ENCODE measurements at places on chromosomes 2 and 18.

DNA sequence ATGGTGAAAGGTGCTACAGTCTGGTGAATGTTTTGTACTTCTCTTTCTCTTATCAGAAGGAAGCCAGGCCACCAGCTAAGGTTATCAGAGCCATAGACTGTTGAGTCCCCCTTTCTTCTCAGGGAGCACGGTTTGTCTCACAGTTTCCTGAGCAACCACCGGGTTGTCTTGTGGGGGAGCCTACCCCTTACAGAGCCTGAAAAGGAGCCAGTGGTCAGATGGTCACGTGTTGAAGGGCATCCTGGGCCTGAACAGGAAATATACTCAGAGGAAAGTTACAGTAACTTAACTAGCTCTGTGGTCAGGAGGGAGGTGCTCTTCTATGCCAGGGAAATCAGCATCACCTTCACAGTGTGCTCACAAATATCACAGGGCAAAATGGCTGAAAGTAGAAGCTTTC is 11.6 kb downstream of the CD28 start:
- DNase-seq: no peak

DNA sequence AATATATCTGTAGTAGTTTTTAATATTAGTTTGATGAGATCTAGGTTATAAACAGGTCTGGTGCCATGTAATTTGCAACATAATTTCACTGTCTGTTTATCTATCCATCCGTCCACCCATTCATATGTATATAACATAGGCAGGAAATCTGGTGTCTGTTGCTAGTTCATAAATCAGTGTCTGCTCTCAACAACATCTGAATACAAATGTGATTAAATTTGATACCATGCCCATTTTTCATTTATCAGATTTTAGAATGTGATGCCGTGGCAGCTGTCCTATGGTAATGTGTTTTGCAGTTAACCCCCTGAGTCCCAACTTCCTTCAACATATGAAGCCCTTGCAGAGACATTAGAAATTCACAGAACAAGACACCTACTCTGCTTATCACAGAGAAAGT is 228.4 kb downstream of the CMPK2 start:
- no peak for DNase-seq

- DNase-seq: no peak
Observed at GRCh38 chr2:44455877-44456276, 94.1 kb downstream of the CAMKMT start.

GRCh38 chr2:173323371-173323770 is 31.3 kb upstream of the CDCA7 start:
- DNase-seq: no peak

DNA sequence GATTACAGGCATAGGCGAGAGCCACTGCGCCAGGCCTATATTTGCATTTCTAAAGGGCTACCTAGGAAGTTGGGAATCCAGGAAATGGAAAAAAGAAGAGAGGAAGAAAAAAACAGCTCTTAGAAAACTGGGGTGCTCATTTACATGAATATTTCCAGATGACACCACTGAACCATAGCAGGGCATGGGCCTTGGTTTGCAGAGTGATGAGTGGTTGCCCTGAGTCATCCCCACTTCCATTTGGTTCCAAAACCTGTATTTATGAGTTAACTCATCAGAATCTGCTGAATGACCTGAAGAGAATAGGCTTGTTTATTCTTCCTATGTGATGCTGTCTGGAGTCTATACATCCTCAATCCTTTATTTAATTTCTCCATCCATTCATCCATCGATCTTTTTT is 36.2 kb downstream of the EHD3 start:
- no peak for DNase-seq

DNA sequence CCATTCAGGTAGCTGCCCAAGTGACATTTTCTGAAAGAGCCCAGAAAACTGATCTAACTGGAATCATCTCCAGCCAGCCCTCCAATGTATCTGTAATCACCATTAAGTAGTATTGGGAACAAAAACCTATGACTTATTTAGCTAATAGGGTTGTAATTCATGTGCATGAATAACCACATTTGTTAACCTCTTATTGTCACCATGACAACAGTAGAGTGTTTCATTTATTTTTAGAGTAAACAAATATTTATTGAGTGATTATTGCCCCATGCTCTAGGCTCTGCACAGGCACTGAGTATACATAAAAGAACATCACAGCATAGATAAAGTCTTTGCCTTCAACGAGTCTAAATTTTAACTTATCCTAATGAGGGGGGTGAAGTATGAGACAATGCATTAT is 265.4 kb upstream of the UBE2E3 start:
- peak; percentile 54 for DNase-seq

DNA sequence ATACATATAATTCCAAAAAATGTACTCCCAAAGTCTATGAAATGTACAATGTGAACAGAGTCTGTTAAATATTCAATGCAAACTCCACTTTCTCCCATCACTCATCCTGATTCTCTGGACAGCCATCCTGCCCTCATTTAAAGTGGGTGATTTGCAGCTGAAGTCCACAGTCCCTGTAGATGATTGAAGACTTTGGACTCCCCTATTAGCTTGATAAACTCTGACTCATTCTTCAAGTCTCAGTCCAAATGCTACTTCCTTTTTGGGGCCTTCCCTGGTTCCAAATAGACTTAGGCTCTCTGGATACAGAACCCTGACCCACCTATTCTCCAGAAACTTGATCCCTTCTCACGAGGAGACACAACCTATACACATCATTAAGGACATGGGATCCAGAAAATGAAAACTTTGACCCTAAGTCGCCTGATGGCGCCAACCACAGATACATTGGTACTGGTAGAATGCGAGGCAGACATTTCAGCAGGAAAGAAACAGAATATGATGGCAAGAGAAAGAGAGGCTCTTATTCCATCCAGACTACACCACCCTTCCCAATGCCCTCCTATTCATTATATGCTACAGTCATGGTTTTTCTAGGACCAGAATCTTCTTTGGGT is 122.7 kb downstream of the VIT start:
- DNase-seq: no peak
